ENCODE measurements at places on chromosomes 13 and 19.

DNA sequence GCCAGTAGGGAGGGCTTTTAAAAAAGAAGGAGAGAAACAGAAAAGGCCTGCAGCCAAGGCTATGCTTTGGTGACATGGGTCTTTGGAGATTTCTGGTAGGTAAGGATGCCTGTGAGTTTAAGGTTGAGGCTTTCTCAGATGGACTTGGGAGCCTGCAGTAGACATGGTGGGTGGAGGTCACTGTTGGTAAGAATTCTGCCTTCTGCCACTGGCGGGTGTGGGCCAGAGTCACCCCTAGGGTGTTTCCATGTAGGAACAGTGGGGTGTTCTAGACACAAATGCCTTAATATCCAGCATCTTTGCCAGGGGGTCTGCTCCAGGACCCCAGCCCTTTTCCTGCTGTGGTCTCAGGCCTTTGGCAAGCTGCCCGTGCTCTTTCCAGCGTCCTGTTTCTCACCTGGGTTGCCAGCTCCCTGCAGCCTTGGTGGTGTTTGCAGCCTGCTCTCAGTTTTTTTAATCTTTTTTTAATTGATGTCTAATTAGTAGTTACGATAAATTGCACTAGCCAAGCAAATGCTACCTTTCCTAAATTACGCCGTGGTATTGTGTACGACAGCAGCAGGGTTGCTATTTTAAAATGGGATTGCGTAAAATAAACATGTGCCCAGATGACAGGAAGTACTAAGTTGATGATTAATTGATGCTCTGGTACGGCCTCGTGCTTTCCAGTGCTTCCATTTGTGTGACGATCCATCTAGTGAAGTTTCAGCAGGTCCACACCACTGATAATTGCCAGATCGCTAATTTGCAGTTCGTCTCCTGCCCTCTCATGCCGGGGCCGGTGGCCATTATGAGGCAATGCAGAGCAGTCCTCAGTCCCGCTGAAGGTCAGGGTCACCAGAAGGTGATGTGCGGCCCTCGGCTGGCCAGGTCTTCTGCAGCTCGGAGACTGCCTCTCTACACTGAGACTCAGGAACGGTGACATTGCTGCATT lies 35.3 kb upstream of the NPAS1 start:
- DNase-seq: no peak
- H3K27ac ChIP-seq: no peak overlapping the region
- H3K4me3 ChIP-seq: no peak overlapping the region

DNA sequence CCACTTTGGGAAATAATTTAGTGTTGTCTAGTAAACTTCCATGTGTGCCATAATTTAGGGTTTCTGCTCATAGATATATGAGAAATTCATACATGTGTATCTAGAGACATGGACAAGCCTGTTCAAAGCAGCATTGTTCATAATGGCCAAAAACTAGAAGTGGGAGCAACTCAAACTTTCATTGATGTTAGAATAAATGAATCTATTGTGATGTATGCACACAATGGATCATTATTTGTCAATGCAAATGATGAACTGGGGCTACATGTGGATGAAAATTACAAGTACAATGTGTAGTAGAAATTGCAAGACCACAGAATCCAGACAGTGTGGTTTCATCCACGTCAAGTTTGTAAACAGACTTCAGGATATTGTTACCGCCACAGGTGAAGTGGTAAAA lies 284.7 kb downstream of the SLC7A1 start:
- no peak overlapping the region for H3K4me3 ChIP-seq
- H3K36me3 ChIP-seq: no peaks in the 10 kb centered on the region
- H3K27ac ChIP-seq: no peak overlapping the region
- no peaks in the 10 kb centered on the region for H3K27me3 ChIP-seq
- H3K4me1 ChIP-seq: no peaks in the 10 kb centered on the region

DNA sequence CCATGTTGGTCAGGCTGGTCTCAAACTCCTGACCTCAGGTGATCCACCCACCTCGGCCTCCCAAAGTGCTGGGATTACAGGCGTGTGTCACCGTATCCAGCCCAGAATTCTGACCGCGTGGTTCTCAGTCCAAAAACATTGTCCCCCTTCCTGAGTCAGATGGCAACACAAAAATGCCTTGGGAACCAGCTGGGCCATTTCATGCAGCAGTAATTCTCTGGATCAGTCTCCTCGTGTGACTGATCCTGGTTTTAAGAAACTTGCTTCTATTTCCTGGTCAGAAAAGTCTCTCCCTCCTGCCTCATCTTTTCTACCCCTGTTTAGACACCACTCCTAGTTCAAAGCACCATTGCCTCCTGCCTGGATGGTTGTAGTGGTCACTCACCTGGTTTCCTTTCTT lies 60.9 kb upstream of the USP29 start:
- no peaks in the 10 kb centered on the region for H3K27me3 ChIP-seq
- no peak overlapping the region for H3K4me3 ChIP-seq
- H3K27ac ChIP-seq: peak overlapping the region; percentile 96
- H3K36me3 ChIP-seq: no peaks in the 10 kb centered on the region
- DNase-seq: no peak

GRCh38 chr19:19077103-19077502 lies 13.3 kb downstream of the SLC25A42 start:
- H3K36me3 ChIP-seq: peaks cover 14% of the 10 kb centered on the region
- H3K27me3 ChIP-seq: no peaks in the 10 kb centered on the region
- no peak for DNase-seq
- H3K27ac ChIP-seq: no peak overlapping the region
- H3K4me3 ChIP-seq: no peak overlapping the region
- peaks cover 5% of the 10 kb centered on the region for H3K4me1 ChIP-seq

GRCh38 chr13:44273991-44274770 lies 99.4 kb upstream of the SERP2 start:
- no peaks in the 10 kb centered on the region for H3K27me3 ChIP-seq
- H3K27ac ChIP-seq: peak overlapping the region; percentile 85
- no peaks in the 10 kb centered on the region for H3K36me3 ChIP-seq
- no peak overlapping the region for H3K4me3 ChIP-seq
- peaks cover 23% of the 10 kb centered on the region for H3K4me1 ChIP-seq
